Urinary bladder (tissue), 4 donors: ENCODE measurements at places on chromosomes 3 and 15.

- DNase-seq, result no peak
These were observed 22.1 kb upstream of the SCAANT1 start for GRCh38 chr3:63934041-63934866.

GRCh38 chr3:1591327-1592028 lies 498.7 kb downstream of the CNTN6 start:
- DNase-seq, result no peak

- DNase-seq, result no peak
These were observed 265.6 kb upstream of the UBE2E2 start for GRCh38 chr3:22937536-22937935.

- peak; percentile 35 for DNase-seq
These were observed 703 bp downstream of the PEAK1 start for GRCh38 chr15:77418966-77419835.

GRCh38 chr3:165820671-165821123 lies 16.5 kb downstream of the BCHE start:
- DNase-seq, result no peak

DNA sequence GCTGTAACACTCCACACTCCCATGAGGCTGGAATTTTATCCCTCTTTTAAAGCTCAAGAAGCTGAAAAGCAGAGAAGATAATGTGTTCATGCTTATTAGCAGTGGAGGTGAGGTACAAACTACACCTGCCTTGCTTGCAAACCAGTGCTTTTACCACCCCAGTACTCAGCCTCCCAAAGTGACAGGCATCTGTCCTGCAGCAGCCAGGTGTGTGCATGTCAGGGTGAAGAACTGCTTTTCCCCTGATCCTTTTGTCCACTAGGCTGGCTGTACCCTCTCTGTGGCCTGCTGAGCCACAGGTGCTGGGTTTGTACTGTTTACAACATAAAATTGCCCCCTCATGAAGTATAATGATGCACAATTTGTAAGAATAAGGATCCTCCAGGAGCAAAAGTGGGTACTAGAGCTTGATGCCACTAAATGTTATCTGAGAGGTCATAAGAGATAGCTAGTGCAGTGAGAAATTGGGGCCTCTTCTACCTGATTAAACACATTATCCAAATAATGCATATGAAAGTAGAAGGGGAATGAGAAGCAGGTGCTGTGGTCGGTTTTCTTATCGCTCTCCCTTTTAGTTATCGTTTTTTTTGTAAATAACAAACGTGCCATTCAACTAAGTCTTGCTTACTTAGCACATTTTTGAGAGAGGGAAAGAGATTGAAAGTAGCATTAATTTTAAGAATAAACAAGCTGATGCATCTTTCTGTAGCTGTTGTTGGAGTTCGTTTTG lies 39.2 kb upstream of the GADL1 start:
- no peak for DNase-seq

DNA sequence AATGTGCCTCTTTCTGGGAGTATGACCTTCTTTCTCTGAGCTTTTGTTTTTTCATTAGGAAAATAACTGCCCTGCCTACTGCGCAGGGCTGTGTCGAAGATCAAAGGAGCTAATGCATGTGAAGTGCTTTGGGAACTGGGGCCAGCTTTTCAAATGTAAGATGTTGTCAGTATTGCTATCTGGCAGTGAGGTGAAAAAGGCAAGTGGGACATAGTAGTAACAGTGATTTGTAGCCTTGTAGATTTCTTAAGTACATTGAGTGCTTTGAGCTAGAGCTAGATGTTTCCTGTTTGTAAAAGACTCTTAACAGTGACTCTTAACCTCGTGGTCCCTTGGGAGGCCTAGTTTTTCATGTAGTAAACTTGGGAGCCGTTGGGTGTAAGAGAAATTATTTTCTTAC lies 126.5 kb downstream of the ECT2 start:
- peak; percentile 26 for DNase-seq

DNA sequence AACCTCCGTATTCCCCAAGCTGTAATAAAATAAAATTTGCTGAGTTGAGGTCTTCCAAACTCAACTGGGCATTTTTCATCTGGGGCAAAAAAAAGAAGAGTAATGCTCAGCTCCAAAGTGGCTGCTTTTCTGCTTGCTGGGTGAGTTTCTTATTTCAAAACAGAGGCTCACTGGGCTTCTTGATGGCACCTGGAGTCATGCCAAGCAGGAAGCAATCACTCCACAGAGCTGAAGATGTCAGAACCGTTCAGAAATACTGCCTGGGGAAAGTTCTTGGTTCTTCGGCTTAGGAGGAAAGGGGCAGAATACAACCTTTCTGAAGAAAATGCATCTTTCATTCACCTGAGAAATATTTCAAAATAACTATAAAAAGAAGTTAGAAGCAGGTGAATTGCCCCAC lies 4.1 kb downstream of the CCR9 start:
- DNase-seq, result no peak

DNA sequence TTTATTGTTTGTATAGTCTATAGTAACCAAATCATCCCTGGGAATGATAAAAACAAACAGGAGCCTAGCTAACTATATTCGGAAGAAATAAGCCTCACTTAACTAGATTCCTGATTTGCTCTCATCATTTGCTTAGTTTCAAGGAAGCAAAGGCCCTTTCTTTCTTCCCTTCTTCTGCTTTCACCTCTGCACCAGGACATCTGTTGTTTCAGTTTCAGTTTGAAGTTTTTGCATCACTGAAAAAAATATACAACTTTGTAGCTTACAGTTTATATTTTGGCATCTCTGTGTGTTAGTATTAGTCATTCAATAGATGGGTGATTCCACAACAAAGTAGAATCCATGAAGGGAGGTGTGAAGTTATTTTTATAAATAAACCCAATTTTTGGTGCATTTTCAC lies 113.6 kb upstream of the SNTN start:
- no peak for DNase-seq

- no peak for DNase-seq
These were observed 9.1 kb upstream of the OXTR start for GRCh38 chr3:8778475-8778874.

GRCh38 chr3:147447224-147447623 lies 38.1 kb downstream of the ZIC1 start:
- DNase-seq, result no peak

DNA sequence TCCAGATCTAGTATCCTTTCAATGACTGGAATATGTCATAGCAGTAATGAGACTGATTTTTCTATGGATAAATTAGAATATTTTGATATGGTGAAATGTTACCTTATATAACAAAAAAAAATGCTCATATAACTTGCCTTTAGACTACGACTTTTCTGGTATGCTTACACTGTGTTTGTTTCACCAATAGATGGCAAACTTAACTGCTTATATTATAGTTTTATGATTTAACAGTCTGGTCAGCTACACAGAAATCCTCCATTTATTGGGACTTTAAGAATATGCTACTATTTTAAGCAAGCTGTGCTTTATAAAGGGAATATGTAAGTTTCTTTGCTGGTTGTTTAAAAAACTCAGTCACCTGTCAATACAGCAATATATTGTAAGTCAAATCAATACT lies 205.6 kb downstream of the VGLL3 start:
- no peak for DNase-seq

DNA sequence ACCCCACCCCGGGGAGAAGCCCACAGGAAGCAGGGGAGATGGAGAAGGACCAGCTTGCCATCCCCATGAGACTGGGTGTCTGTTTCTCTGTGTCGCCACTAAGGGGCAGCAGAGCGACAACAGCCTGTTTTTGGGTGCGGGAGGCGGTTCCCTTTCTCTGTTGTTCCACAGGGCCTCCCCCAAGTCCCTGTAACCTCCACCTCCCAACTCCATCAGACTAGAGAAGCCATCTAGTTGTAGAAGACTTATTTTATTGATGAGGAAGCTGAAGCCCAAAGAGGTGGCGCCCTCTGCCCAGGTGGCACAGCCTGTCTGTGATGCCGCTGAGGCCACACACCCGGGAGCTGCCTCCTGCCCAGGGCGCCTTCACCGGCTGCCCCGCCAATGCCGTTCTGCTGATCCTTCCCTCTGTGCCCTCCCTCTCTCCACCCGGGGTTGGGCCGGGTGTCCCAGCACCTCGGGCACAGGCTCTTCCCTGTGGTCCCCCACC lies 3.9 kb upstream of the CCDC9B start:
- no peak for DNase-seq

GRCh38 chr15:79529157-79529785 lies 97.1 kb downstream of the MINAR1 start:
- no peak for DNase-seq

DNA sequence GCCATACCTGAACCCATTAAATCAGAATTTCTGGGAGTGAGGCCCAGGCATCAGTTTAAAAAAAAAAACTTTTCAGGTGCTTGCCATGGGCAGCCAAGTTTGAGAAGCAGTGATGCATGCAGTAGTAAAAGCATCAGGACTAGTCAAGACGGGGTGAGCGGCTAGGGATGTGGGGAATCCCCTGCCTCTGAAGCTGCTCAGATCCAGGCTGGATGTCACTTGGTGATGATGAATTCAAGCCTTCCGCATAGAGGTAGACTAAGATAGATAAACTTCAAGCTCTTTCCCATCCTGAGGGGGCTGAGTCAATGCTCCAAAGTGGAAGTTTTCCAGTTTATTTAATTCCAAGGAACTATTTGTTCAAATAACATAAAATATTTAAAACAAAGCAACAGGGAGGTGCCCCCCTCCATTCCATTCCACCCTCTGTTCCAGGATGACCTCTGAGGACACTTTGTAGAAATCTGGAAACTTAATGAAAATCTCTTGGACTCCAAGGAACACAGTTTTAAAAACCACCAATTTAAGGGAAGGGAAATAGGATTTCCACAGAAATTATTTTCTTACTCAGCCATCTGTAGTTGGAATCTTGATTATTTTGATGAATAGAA lies 100.4 kb upstream of the NR2E3 start:
- DNase-seq, result no peak

DNA sequence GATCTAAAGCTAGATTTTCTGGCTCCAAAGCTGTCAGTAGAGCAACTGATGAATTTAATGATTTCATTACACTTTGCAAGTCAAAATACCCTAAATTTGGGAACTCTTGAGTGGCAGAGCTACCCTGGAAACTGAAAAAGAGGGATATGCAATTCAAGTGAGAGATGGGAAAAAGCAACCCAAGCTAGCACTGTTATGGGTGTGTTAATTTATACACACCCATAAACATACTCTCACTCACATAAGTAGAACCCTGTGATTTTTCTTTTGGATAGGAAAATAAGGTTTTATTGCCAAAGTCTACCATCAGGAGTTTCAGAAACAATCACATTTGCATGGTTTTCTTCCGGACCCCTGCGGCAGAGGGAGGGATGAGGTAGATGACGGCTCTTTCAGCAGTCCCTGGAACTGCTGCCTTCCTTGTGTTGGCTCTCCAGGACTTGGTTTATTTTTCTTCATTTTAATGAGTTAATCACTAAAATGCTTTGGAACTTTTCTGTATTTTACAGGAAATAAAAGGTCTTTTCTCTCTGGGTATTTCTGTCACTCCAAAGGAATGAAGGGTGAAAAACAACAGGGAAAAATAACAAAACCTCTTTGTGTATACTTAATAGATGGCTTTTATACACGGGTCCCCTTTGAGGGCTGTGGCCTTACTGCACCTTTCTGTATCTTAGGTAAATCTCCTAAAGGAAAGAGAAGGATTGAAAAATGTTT lies 63.8 kb downstream of the TTC23 start:
- no peak for DNase-seq

- no peak for DNase-seq
These were observed 3.4 kb upstream of the DOCK3 start for GRCh38 chr3:50671331-50671730.

DNA sequence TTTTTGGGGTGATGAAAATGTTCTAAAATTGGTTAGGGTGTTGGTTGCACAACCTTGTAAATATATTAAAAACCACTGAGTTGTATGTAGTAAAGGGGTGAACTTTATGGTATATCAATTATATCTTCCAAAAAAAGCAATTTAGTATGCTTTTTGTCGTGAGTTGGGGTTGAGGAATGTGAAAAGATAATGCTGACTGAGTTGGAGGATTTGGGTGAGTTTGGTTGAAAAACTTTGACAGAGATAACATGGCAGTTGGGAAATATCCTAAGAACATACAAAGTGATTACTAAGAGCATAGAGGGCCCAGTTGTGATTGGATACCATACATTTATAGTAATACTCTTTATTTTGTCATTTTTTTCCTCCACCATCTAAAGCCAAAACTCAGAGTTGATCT lies 33.6 kb downstream of the HMG20A start:
- no peak for DNase-seq

- DNase-seq, result no peak
These were observed 1076.8 kb downstream of the TBL1XR1 start for GRCh38 chr3:176120507-176120906.

- no peak for DNase-seq
These were observed 7.5 kb upstream of the ST3GAL6 start for GRCh38 chr3:98755601-98756000.

DNA sequence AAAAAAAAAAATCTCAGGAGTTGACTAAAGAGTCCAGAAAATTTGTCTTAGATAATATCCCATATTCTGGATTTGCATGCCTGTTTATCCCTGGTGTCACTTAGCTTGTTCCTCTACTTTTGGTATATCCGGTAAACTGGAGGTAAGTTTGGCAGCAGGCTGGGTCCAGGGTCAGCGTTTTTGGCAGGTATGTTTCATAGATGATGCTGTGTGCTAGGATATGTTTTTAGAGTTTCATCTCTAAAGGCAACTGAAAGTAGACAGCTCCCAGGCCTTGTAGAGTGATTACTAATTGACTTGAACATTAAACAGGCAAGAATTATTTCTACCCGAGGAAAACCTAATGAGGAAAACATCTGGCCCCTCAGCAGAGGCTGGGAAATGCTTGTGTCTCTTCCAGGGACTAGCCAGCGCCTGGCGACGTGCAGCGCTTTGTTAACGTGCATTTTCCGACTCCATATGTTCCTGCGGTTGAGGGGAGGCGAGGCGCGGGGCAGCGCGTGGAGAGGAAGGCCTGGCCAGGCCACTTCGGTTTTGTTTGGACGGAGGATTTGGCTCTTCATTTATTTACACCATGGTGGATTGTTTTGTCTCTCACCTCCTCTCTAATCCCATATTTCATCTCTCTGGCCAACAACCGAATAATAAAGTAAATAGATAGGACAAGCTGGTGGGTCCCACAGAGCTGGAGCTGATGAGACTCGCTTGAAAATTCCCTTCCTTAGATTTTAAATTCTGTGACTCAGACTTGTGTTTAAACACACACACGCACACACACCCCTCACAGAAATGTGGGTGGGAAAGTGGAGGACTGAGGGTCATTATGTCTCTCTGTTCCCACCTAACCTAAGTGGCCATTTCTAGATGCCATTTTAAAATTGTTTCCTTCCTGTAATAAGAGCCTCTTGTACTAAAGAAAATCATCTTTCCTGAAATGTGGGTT lies 65.3 kb downstream of the ASB7 start:
- DNase-seq, result peak; percentile 37

DNA sequence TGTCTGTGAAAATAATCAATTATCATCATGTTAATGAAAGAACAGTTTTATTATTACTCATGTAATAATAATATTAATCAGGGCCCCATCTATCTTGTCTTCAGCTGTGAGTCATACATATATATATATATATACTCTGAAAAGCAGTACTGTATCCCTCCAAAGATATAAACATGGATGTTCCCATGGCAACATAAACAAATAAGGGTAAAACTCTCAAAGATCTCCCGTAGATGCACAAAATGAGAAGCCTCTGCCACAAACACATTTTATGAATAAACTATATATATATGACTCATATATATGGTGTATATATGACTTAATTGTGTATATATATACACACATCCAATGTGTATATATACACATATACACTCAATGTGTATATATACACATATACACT lies 163.8 kb upstream of the ARHGEF26 start:
- no peak for DNase-seq
